ENCODE measurements at places on chromosomes 6 and 20. TPM values are rescaled to one million over a fixed set of nuclear protein-coding genes. Genes with fewer than 3 reads are reported as not detected.

DNA sequence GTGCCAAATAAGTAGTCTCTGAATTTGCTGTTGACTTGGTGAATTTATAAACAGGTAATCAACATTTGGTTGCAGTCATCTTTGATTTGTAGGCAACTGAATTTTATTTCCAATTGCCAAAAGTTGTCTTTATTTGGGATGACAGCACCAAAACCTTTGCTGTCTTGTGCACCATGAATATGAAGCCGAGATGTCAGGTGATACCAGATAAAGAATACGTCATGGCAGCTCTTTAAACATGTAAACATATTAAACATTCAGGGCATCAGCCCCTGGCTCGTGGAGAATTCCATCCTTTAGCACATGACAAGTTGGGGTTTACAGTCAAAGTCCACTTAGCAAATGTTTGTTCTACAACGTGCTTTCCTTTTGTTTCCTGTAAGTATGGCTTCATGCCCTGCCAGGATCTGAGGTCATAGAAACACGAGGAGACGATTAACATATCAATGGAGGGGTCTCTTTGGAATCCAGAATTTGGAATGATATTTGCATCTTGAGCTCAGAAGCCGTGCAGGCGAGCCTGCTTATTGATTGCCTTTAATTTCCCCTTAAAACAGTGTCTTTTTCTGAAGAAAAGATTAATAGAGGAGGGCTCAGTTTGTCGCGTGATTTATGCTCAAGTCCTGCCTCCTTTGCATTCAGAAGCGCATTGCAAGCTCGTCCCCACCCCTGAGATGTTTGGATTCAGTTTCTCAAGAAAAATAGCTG lies 170.2 kb upstream of the ZNF217 start:
- no peak for DNase-seq

GRCh38 chr6:156313037-156313436 lies 464.1 kb upstream of the ARID1B start:
- no peak for DNase-seq

Gene STX11
- total RNA-seq: 4.5 TPM

- no peak for DNase-seq
These were observed 159.3 kb downstream of the PREX1 start for GRCh38 chr20:48668451-48668946.

DNA sequence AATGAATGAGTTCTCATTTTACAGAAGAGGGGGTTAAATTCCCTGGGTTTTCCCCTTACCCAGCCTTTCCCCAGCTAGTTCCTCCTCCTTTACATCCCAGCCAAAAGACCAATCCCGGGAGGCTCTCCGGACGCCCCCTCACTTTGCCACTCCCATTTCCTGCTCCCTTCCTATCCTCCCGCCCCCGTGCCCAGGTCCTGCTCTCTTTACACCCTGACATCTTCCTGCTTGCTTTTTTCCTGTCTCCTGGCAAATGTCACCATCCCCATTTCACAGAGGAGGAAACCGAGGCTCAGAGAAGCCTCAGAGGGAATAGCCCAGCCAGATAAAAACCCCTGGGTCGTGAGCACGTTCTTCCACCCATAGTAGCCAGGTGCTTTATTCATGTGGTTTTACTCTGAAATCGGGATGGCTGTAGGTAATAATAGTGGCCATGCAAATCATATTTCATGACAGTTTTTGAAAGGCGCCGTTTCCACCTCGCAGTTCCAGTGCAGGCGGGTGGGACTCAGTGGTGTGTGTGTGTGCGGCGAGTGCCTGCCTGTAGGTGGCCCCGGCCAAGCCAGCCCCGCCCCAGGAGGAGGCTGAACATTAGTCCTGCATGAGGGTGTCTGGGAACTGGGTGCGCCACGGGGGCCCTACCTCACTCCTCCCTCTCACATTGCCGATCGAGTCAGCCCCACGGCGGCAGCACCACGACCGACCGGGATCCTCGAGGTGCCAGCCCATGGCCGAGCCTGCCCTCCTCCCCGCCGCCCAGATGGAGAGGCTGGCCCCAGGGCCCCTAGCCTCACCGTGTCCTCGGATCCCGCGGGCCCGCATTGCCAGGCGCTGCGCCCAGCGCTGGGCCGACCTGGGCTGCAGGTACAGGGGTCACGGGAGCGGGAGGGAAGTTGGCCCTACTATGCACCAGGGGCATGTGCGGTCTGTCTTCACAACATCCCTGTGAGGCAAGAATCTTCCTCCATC lies at the start of gene ARHGAP40:
ARHGAP40 (plus strand) TSS at position 594 of the 969 bp plus-strand sequence.
- peak; percentile 62 for DNase-seq

GRCh38 chr20:37914672-37915433 lies 11.9 kb downstream of the VSTM2L start:
- no peak for DNase-seq

Gene B3GAT2
- under 0.01 TPM for total RNA-seq

GRCh38 chr6:128567029-128567428 lies 46.6 kb upstream of the PTPRK start:
- DNase-seq: no peak

All from liver (tissue), 10 donors.